ENCODE measurements at places on chromosomes 11 and 22.

DNA sequence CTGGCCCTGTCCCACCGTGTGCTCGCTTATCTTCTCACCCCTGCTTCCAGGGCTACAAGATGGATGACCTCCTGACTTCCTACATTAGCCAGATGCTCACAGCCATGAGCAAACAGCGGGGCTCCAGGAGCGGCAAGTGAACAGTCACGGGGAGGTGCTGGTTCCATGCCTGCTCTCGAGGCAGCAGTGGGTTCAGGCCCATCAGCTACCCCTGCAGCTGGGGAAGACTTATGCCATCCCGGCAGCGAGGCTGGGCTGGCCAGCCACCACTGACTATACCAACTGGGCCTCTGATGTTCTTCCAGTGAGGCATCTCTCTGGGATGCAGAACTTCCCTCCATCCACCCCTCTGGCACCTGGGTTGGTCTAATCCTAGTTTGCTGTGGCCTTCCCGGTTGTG is 86.5 kb downstream of the MYO7A start:
- no peak for DNase-seq

- DNase-seq, result no peak
These were observed 32.1 kb downstream of the ATXN10 start for GRCh38 chr22:45703758-45704157.

GRCh38 chr11:102316346-102316904 is 859 bp upstream of the BIRC3 start:
- DNase-seq, result no peak

DNA sequence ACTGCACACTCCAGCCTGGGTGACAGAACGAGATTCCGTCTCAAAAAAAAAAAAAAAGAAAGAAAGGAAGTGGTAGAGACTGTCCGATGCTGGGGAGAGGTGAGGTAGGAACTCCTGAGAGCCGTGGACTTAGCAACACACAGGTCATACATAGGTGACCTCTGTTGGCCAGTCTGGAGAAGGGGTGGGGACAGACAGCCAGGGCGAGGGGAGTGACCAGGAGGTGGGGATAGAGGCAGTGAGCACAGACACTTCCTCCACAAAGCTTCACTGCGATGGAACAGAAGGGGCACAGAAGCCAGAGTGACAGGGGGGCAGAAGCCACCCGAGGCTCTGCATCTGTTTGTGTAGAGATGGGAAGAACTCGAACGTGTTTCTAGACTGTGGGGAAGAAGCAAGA is 47.1 kb downstream of the MYH9 start:
- DNase-seq, result no peak

GRCh38 chr22:50183141-50183971 is 2.4 kb upstream of the TRABD start:
- DNase-seq, result no peak
